Renal cortical epithelial cell (primary cell): ENCODE measurements at places on chromosomes 3 and 15. TPM values are rescaled to one million over a fixed set of nuclear protein-coding genes. Genes with fewer than 3 reads are reported as not detected.

- DNase-seq, result no peak
Observed at GRCh38 chr3:38478901-38479300, 17.2 kb upstream of the EXOG start.

- DNase-seq, result no peak
Observed at GRCh38 chr15:87733541-87733941, 523.0 kb downstream of the NTRK3 start.

GRCh38 chr15:43915631-43916325 lies 89.0 kb downstream of the WDR76 start:
- no peak for DNase-seq

- DNase-seq, result no peak
Observed at GRCh38 chr3:18144571-18144970, 280.6 kb downstream of the SATB1 start.

DNA sequence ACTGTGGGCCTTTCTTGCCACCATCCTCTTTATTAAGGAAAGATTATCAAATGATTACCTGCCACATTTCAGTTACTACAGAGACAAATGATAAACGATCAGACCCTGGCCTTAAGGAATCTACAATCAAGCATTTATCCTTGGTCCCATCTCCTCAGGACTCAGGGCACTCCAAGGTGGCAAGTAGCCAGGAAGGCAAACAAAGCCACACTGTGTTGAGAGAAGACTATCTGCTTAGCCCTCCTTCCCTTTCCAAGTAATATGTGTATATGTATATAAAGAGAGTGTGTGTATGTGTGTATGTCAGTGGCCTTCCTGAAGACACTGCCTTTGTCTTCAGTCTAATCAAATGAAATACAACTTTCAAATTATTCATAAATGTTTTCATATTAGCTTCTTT lies 490.1 kb upstream of the ATP11B start:
- no peak for DNase-seq

DNA sequence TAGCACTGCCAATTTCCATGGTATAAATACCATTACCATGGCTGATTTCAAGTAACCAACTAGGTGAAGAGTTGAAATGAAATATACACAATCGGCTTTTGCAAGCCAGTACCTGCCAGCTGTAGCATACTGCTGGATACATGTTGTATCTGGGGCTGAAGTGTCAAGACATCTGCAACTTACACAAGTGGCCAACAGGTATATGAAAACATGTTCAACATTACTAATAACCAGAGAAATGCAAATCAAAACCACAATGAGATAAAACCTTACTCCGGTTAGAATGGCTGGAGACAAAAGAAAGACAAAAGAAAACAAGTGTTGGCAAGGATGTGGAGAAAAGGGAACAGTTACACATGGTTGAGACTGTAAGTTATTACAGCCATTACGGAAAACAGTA lies 11.6 kb downstream of the ATOSA start:
- no peak for DNase-seq

- DNase-seq, result peak; percentile 94
Observed at GRCh38 chr3:141366285-141367037, 1.8 kb upstream of the ZBTB38 start.

- DNase-seq, result peak; percentile 64
Observed at GRCh38 chr3:32340039-32340438, 51.6 kb upstream of the CMTM7 start.

ULK4 gene
- total RNA-seq, result 16.8 and 20.5 TPM in 2 replicates

ROPN1B gene
- total RNA-seq, result not detected in 2 replicates

- DNase-seq, result no peak
Observed at GRCh38 chr3:39137991-39138803, 15.2 kb downstream of the CSRNP1 start.

CD276 gene
- total RNA-seq, result 82.1 and 139 TPM in 2 replicates

PIGZ gene
- total RNA-seq, result 3.0 and 3.1 TPM in 2 replicates

GABRG3 gene
- total RNA-seq, result not detected in 2 replicates

DNA sequence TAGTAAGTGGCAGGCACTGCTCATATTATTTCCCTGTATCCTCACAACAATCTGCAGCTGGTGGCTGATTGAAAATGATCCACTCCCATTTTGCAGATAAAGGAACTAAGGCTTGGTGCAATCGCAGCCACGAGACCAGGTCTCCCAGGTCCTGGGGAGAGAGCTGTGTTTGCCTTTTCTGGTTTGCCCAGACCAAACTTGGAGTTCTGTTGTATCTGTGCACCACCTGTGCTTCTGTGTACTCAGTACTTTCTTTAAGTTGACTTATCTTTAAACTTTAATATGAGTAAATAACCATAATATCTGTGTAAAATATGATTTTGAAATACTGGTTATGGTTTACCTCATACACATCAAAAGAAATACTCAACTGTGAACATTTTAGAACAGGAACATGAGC lies 625.7 kb upstream of the CFAP20DC start:
- no peak for DNase-seq

DNA sequence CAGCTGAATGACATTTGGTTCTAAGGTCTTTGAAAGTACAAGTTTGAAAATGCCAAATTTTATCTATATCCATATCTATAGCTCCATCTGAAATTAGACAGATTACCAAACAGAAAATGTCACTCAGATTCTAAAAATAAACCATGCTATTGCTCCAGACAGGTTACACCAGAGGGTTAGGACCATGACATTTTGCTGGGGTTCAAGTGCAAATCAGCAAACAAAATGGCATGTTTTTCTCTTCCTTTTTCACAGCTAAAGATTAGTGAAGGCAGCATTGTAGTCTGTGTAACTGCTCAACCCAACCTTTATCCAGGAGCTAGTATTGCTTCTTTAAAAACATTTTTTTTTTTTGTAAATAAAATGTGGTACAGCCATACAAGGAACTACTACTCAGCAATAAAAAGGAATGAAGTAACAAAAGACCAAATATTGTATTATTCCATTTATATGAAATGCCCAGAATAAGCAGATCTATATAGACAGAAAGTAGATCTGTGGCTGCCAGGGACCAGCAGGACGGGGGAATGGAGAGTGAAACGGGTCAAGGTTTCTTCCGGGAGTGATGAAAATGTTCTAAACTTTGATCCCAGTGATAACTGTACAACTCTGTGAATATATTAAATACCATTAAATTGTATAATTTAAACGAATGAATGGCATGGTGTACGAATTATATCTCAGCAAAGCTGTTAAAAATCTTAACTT lies 18.2 kb downstream of the VGLL4 start:
- DNase-seq, result no peak

DNA sequence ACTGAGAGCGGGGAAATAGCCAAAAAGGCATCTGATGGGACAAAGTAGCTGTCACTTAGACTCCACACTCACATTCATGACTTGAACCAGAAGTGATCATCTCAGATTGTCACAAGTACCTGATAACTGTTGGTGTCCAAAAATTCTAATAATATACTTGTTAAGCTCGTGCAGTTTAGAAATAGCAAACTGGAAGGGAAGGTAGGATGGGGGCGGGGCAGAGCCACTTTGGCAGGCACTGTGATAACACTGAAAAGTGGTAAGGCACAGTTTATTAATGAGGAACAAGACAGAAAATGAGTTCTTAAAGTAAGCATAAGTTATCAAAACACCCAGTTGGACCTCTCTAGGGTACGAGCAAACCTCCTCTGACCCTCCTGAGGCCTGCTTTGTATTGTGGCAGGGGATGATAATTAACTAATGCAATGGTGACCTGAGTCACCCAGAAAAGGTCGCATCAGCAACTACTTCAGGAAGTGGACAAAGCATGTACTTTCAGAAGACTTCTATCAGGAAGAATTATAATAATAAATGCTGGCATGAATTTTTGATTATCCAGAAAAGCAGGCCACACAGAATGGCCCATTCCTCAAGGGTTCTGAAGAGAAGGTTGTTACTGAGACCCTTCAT lies 54.4 kb downstream of the ADCY5 start:
- DNase-seq, result peak; percentile 43

STX19 gene
- not detected in 2 replicates for total RNA-seq

DNA sequence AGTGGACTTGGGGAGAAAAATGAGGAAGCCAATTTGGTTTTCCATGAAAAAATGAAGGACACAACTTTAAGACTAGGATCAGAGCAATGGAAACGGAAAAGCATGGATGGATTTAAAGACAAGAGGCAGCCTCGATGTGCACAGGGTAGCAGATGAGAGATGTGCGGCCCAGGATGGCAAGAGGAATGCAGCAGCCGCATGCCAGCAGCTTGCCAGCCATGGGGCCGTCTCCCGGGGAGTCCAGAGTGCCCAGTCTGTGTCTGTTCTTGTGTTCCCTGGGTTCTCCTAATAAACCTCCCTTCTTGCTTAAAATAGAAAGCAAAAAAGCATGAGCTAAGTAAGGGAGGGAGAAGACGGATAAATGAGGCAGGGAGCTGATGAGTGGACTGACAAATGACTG lies 68.0 kb upstream of the IQSEC1 start:
- DNase-seq, result no peak

GRCh38 chr3:2096216-2096615 lies 2.5 kb upstream of the CNTN4 start:
- DNase-seq, result no peak

C3orf38 gene
- 26.7 and 35.3 TPM in 2 replicates for total RNA-seq

DNA sequence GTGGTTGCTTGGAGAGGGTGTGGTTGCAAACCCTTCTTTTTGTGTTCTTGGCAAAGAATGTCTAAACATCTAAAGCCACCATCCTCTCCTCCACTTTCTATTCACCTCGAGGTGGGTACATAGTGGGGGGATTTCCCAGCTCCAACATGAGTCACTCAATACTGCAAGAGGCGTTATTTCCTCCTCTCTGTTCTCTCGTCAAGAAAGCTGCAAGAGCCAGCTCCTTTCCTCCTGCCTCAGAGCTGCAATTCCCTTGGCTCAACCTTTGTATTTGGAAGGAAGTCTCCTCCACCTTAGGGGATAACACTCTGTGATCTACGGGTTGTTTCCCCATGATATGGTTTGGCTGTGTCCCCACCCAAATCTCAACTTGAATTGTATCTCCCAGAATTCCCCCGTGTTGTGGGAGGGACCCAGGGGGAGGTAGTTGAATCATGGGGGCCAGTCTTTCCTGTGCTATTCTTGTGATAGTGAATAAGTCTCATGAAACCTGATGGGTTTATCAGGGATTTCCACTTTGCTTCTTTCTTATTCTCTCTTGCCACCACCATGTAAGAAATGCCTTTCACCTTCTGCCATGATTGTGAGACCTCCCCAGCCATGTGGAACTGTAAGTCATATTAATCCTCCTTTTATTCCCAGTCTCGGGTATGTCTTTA lies 138.4 kb downstream of the PLCL2 start:
- peak; percentile 53 for DNase-seq

DNA sequence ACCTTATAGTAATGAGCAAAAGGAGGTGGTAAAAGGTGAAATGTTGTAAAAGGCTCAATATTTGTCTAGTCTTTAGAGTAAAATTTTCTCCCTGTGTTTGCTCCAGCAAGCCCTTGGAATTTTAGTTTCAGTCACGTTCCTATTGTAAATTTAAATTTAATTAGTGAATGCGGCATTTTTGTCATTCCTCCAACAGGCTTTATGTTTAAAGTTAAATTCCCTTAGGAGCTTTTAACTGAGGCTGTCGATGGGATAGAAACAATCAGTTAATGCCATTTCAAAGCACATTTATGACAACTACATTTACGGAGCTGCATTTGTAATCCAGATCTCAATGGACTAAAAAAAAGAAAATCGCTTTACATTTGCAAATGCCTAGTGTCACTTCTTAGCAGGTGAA lies 868 bp upstream of the GADL1 start:
- DNase-seq, result peak; percentile 36

DNA sequence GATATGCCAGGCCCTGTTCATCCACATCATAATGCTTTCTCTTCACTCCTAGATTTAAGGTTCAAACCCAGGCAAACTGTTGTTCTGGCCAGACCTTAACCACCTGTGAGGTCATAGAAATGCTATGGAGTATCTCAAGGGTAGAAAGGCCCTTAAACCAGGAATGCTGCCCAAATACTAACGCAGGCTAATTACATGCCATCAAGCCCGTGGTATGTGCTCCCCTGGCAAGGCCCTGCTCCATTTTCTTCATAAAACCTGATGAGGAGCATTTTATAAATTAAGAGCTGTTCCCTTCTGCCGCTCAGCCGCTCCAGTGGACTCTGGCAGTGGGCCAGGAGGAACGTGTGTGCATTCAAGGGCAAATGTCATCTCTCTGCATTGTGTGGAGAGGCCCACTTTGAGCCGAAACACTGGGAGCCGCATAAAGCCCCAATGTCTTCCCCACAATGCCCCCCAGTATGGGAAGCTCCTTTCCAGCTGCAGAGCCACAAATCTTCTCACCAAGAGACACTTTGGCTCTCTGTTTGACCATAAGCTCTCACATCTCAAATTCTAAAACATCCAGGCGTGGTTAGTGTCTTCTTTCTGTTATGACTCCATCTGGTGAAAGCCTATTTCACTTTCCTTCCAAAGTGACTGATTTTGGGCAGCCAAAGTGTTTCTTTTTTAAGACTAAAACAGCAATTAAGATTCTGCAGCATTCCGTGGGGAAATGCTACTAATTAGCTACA lies 210.8 kb upstream of the NR2E3 start:
- DNase-seq, result peak; percentile 35

- no peak for DNase-seq
Observed at GRCh38 chr3:66803206-66803605, 194.9 kb upstream of the KBTBD8 start.

DNA sequence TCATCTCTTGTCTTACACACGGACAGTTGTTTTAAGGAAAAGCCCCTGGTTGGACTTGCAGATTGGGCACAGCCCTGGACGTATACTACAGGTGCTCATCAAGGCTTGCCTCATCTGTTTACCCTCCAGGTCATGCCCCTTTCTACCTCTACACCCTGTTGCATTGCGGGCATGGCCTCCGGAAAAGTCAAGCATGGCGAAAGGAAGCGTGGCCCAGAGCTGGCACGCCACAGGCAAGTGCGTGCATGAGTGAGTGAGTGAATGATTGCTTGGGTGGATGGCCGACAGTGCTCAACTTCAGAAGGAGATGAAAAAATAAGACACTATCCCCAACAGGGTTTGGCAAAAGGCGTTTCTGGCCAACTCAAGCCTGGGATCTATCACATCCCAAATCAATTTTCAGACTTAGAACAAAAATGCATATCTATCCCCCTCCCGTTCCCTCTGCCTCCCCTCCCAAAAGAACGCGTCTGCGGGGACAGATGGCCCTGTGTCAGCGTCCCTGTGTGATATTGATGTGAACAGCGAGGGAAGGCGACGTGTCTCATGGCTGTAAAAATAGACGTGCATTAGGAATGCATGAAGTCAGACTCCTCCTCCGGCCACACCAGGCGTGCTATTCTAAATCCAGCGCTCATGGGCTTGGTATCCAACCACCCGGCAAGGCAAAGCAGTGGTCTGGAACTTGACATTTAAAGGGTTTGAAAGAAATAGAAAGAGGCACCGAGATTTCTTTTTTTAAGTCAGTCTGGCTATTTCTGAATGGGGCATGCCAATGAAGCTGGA lies 96.0 kb downstream of the RPLP1 start:
- DNase-seq, result peak; percentile 34

ZNF80 gene
- total RNA-seq, result not detected in 2 replicates

GRCh38 chr3:22959593-22959992 lies 243.5 kb upstream of the UBE2E2 start:
- DNase-seq, result no peak

LCTL gene
- 0.35 and 0.50 TPM in 2 replicates for total RNA-seq

DNA sequence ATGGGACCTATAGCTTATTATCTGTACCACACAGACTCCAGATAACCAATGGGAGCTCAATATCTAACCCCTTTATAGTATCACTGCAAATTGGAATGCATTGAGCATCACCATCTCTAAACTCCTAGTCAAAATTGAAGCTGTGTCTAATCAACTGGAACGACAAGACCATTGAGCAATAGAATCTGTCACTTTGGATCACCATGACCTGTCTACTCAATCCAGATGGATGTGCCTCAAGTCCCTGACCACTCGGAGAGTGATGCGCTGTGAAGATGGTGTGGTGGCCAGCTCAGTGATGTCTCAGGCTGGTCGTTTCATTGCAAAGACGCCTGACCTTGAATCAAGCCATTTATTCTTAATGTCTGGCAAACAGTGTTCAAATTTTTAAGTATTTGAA lies 160.5 kb downstream of the SEMA6D start:
- DNase-seq, result no peak
